ENCODE measurements at places on chromosomes 2 and 18. TPM values are rescaled to one million over a fixed set of nuclear protein-coding genes. Genes with fewer than 3 reads are reported as not detected.

- no peak for DNase-seq
These were observed 80.2 kb downstream of the CDH20 start for GRCh38 chr18:61413396-61413795.

DNA sequence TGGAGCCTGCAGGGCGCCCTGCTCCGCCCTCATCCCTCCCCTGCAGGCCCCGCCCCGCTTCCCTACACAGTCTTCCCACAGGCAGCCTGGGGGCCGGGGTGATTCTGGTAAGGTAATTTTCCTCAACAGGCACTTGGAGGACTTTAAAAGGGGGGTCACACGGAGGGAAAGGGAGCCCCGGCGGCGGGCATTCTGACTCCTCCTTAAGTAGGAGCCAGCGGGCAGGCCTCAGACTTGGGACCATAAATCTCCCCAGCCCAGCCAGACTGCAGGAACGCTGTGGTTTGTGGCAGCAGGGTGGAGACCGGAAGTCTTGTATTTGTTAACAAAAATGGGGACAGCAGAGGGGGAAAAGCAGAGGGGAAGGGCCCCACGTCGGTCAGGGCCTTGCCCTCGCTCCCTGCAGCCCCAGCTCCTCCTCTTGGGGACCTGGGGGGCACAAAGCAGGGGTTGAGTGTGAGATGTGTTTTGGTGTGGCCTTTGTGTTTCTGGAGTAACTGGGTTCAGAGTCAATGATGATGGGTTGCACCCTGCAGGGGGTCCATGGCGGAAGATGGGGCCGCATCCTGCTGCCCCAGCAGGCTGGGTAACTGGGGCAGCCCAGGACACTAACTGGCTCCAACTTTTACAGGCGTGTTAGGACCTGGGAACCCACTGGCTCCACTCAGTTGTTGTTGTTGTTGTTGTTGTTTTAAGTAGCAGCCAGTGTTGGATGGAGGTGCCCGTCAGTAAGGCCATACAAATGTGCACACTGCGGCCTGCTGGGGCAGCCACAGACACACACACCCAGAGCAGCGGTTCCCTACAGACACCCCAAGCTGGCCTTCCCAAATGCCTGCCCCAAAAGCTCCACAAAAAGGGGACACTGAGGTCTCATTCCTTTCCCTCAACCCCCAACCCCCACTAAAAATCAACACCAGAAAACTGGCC lies 27.7 kb downstream of the SMAD7 start:
- peak; percentile 57 for DNase-seq

DNA sequence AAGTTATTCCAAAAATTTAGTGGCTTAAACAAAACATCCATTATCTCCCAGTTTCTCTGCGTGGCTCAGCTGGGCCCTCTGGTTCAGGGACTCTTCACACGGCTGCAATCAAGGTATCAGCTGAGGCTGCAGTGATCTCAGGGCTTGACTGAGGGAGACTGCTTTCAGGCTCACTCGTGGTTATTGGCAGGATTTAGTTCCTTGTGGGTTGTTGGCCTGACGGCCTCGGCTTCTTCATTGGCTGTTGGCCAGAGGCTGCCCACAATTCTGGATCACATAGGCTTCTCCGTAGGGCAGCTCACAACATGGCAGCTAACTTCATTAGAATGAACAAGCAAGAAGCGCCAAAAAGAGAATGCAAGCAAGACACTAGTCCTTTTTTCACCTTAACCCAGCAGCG lies 90.1 kb downstream of the ABI2 start:
- no peak for DNase-seq

DNA sequence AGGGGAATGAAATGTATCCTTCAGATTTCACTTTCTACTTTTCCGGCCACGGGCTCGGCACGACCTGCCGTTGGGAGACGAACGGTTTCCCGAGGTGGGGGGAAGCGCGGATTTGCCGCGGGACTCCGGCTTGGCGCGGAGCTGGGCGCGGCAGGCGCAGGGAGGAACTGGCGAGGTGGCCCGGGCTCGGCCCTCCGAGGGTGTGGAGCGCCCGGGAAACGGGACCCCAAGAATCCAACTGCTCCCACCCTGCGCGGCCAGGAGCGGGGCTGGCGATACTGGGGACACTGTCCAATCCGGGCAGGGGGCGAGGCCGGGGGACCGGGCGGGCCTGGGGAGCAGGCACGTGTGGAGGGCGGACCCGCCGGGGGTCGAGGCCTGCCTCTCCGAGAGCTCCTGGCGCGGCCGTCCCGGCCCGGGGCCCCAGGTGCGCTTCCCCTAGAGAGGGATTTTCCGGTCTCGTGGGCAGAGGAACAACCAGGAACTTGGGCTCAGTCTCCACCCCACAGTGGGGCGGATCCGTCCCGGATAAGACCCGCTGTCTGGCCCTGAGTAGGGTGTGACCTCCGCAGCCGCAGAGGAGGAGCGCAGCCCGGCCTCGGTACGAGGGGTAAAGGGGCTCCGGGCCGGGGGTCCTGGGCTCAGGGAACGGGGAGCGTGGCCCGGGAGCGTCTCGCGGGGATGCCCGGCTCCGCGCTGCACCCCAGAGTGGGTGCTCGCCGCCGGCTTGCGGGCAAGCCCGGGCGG lies at the start of gene ANXA4:
ANXA4 (plus strand) TSS at position 560 of the 747 bp plus-strand sequence. CDS start 39,432 bp downstream, outside the sequence.
- DNase-seq: peak; percentile 40

DNA sequence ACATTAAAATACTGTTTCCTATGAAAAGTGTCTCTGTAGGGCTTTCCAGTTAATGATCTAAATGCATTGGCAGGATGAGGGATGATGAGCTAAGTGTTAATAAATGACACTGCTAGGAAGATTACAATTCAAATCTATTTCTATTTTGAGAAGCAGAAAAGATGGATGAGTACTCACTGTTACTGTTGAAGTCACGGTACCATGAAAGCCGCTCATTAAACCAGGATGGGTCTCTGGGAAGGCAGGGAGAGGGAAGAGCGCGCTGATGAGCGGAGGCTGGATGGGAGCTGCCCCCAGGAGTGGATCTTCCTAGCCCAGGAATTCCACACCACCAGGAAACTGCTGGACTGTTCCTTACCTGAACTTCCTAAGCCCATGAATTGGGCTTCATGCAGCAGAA lies 27.1 kb upstream of the TXNDC2 start:
- no peak for DNase-seq

- DNase-seq: no peak
These were observed 281.0 kb upstream of the SOX11 start for GRCh38 chr2:5410991-5411700.

- no peak for DNase-seq
These were observed 6.6 kb downstream of the PROC start for GRCh38 chr2:127424598-127425520.

- DNase-seq: no peak
These were observed 61.9 kb upstream of the CREB1 start for GRCh38 chr2:207467716-207468347.

- DNase-seq: no peak
These were observed 177.3 kb downstream of the NBAS start for GRCh38 chr2:15383695-15384350.

- no peak for DNase-seq
These were observed 136.6 kb downstream of the AGPS start for GRCh38 chr2:177529166-177529565.

GRCh38 chr2:171874963-171875362 lies 19.1 kb downstream of the SLC25A12 start:
- no peak for DNase-seq

AFF3 gene
- total RNA-seq: 14.4 TPM

CYP26B1 gene
- 1,322 TPM for total RNA-seq

DYNAP gene
- total RNA-seq: not detected

CROCC2 gene
- 0.32 TPM for total RNA-seq

POTEC gene
- total RNA-seq: not detected
